ENCODE measurements at places on chromosomes 11 and 22.

DNA sequence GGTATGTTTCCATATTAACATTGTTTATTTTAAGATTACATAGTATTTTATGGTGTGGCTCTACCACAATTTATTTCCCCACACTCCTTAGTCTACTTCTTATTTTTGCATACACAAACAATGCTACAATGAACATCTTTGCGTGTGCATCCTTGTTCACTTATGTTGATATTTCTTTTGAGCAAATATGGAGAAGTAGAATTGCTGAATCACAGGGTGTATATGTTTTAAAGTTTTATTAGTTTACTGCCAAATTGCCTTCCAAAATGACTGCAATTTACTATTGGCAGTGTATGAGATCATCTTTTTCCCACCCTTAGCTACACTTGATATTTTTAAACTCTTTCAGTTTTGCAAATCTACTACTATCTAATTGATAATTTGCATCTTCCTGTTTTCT lies 38.7 kb upstream of the FAR1 start:
- no peak for DNase-seq

- no peak for DNase-seq
Observed at GRCh38 chr11:123034597-123034996, 27.3 kb downstream of the HSPA8 start.

DNA sequence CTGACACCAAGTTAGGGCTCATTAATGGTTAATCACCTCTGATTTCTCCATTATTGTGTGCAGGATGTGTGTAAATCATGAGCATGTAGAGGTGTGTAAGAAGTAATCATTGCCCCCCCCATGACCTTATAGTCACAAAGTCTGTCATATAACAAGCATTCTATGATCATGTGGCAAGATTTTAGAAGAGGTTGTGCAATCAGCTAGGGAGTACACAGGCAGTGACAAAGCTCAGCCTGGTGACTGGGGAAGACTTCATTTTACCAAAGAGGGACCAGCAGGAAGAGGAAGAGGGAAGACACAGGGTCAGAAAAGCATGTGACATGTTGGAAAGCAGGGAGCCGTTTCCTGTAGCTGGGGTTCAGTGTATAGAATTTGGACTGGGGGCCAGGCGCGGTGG lies 176.5 kb upstream of the LARGE1 start:
- no peak for DNase-seq

- DNase-seq = no peak
Observed at GRCh38 chr11:69358398-69359020, 64.6 kb downstream of the MYEOV start.

DNA sequence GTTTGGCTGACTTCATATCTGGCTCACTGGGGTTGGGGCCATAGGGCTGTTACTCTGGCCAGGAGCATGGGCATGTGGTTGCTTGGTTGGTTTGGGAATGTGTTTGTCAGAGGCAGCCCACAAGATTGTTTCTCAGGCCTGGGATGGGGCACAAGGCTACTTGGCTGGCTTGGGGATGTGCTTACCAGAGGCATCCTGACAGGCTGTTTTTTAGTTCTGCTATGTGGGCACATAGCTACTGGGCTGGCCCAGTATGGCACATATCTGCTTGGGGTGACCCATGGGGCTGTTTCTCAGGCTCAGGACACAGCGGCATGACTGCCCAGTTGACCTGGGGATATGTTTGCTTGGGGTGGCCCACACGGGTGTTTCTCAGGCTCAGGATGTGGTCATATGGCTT lies 94.6 kb upstream of the PGR start:
- no peak for DNase-seq

GRCh38 chr11:10295064-10295901 lies 1.3 kb upstream of the SBF2 start:
- DNase-seq = no peak

- DNase-seq = no peak
Observed at GRCh38 chr22:45542001-45542520, 39.4 kb downstream of the FBLN1 start.

GRCh38 chr11:35358391-35358790 lies 61.0 kb downstream of the SLC1A2 start:
- no peak for DNase-seq

DNA sequence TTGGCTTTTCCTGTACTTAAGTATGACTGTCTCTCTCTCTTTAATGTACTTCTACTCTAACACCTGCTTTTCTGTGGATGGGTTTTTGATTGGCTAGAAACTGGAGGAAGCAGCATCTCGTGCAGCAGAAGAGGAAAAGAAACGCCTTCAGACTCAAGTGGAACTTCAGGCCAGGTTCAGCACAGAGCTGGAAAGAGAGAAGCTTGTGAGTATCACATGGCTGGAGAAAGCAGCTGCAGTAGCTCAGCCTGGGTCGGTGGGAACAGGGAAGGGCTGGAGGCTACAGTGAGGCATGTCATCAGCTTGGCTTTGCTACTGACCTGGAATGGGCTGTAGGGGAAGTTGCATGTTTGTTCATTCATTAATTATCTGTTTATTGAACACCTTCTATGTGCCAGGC lies 74.2 kb downstream of the SWAP70 start:
- DNase-seq = no peak

GRCh38 chr22:25352294-25352680 lies 132.8 kb downstream of the CRYBB2 start:
- DNase-seq = no peak

DNA sequence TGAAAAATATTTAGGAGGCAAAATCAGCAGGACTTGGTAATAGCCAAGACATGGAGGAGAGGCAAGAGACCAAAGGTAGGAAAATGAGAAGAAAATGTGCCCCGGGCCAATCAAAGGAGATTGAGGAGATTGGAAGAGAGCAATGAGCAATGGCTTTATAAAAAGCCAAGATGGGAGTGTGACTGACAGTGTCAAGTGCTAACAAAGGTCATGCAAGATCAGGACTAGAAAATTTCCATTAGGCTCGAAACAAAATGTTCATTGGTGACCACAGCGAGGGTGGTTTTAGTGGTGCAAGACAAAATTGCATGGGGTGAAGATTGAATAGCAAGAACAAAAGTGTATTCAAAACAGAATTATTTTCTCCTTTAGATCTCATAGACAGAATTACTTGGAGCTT lies 45.2 kb upstream of the TBCEL start:
- DNase-seq = no peak

DNA sequence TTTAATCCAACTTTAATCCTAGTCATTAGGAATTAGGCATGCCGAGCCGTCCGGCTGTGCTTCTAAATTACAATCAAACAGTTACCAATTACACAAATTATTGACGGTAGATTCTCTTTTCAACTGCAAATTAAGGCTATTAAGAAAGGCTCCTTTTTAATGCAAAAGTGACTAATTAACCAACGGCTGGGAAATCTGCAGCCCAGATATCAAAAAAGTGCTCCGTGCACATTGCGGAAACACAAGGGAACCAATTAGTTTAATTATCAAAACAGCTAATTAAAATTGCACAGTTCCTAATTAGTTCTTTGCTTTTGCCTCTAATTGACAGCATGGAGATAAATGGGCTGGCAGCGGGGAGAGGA lies 19.4 kb upstream of the LMO1 start:
- peak; percentile 92 for DNase-seq

DNA sequence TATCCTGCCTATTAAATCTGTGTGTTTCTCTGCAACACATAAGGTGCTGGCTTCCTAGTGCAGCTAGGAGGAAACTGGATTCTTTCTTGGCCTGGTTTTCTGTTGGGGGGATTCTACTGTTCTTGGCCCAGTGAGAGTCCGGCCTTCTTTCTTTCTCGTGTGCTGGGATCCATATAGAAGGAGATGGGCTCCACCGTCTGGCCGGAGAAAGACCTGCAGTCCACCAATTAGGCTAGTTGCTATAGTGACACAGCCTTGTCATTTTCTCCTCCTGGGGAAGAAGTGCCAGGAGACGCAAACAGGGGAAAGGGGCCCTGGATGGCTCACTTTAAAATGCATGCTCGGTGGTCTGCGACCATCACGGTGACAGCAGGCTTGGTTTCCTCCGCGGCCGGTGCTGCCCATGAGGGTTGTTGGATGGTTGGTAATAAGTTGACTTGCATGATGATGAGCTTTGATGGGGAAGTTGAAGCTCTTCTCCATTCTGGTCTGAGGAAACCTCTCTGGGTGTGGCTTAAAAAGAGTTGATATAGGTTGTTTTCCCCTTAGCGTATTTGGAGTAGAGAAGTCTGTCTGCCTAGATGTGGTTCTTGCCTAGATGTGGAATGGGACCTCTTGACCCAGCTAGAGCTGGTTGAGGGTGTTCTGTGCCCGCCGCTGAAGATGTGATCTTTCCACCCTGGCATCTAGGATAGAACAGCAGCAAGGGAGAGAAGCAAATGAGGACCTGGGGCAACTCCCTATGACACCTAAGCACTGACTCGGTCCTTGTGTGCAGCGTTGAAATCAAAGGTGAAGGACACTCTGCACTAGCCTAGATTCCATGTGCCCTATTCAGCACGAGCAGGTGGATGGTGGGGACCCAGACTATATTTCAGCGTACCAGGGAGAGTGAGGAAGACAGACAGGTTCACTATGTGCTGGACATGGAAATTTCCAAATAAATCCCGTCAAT lies 1335.0 kb downstream of the BRD1 start:
- peak; percentile 82 for DNase-seq

GRCh38 chr11:119094816-119095065 lies 6.9 kb downstream of the DPAGT1 start:
- no peak for DNase-seq

DNA sequence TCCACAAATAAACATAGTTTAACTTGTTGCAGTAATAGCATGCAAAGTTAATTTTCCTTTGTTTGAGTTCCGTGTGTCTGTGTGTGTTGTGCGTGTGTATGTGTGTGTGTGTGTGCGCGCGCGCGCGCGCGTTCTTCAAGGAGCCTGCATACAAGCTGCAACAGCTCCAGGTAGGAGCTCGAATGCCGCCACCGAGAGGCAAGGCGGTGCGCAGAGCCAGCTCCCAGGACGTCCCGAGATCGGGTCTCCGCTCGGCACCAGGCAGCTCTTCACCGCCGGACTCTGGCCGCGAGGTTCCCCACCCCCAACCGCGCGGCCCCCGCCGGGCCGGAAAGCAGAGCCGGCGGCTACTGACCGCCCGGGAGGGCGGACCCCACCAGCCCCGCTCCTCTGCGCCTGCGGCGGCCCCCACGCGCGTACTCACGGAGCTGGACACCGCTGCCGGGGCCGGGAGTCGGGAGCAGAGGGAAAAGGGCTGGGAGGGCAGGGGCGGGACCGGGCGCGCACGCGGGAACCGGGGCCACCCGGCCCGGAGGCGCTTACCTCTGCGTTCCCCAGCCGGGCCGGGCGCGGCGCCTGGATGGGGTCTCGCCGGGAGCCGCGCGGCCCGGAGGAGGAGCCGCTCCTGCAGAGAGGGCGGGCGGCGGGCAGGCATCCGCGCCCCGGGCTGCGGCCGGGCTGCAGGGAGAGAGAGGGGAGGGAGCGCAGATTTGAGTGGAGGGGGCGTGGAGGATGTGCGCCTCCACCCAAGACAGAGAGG lies 40.4 kb upstream of the AKIP1 start:
- DNase-seq = peak; percentile 42

DNA sequence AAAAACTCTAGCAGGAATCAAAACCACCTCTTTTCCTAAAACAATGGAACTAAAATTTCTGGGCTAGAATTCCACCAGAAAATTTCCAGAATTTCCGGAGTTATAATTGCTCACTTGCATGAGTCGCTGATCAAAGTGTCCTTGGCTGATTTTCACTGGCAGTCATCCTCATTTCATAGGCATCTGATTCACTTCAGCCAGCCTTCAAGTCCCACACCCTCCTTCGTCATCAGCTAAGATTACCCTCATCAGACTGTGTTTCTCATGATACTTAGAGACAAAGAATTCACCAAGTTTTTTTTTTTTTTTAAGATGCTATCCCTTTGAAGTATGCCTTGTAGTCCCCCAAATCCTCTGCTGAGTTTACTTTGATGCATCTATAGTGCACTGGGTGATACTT lies 71.5 kb upstream of the RAB38 start:
- DNase-seq = no peak

DNA sequence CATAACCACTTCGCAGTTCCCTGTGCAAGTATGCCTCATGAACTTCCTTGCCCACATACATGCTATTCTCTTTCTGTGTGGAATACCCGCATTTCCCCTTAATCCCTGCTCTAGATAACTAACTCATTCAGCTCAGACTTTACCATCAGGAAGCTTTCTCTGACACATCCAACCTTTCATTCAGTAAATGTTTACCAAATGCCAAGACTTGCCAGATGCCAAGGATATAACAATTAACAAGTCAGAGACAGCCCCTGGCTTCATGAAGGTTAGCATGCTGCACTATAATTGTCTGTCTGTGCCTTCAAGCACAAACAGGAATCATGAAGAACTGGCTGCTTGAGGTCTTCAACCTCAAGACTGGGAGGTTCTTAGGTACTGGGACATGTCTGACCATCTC lies 71.2 kb upstream of the GDPD4 start:
- no peak for DNase-seq

GRCh38 chr11:43071338-43071737 lies 240.5 kb upstream of the API5 start:
- DNase-seq = no peak

DNA sequence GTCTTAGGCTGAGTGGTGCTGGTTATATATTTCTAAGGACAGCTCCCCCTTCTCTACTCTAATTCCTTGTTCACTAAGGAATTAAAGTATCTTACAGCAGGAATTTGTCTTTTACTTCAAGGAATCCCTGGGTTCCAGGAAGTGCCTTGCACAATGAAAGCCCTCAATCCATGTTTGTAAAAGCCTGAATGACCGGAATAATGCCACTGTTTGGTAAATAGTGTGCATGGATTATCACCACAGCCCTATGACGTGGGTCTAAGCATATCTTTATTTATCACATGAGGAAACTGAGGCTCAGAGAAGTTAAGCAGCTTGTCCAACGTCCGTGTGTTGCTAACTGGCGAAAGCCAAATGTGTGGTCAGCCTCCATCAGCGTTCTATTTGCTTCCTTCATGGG lies 135.7 kb upstream of the NAV2 start:
- DNase-seq = no peak

GRCh38 chr22:43698403-43698802 lies 113.7 kb downstream of the EFCAB6 start:
- DNase-seq = no peak

- DNase-seq = peak; percentile 89
Observed at GRCh38 chr11:58905721-58906547, 33.4 kb upstream of the GLYATL1 start.

DNA sequence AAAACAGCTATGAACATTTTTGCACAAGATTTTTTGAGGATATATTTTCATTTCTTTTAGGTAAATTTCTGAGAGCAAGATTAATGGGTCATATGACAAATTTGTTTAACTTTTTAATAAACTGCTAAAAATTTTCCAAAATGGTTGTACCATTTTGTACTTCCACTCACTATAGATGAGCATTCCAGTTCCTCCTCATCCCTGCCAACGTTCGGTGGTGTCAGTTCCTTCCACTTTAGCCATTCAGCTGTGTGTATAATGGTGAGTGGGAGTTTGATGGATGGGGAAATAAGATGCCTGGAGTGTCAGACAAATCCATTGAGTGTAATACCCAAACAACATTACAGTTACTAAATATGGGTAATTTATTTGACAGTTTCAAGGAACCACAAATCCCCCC lies 49.7 kb downstream of the MIAT start:
- DNase-seq = no peak

GRCh38 chr11:28757725-28758515 lies 649.7 kb downstream of the METTL15 start:
- DNase-seq = no peak

- peak; percentile 12 for DNase-seq
Observed at GRCh38 chr11:68677432-68677831, 6.9 kb upstream of the GAL start.
